ENCODE measurements at places on chromosomes 5 and 9. TPM values are rescaled to one million over a fixed set of nuclear protein-coding genes. Genes with fewer than 3 reads are reported as not detected.

ARL10 gene
- 0.06 TPM for total RNA-seq

PCDHGA2 gene
- total RNA-seq, result 0.74 TPM

- peak; percentile 42 for DNase-seq
Observed at GRCh38 chr9:88923092-88923491, 68.2 kb upstream of the S1PR3 start.

DNA sequence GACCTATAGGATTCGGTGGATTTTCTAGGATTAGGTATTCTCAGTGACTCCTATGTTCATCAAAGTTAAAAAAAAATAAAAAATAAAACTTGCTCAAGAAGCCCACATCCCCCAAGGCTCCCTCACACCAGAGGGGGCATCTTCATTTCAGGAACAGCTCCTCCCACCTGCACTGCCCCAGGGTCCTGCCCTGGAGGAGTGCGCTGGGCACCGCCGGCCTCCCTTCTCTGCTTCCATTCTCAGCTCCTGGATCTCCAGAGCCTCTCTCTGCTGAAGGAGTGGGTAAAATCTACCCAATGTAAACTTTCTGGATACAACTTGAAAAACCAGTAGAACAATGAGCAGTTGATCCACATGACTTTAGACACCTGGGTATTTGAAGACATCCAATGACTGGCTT, 359.8 kb upstream of the IRX4 start:
- DNase-seq, result no peak

- no peak for DNase-seq
Observed at GRCh38 chr9:5305741-5306140, 1.2 kb upstream of the RLN2 start.

DNA sequence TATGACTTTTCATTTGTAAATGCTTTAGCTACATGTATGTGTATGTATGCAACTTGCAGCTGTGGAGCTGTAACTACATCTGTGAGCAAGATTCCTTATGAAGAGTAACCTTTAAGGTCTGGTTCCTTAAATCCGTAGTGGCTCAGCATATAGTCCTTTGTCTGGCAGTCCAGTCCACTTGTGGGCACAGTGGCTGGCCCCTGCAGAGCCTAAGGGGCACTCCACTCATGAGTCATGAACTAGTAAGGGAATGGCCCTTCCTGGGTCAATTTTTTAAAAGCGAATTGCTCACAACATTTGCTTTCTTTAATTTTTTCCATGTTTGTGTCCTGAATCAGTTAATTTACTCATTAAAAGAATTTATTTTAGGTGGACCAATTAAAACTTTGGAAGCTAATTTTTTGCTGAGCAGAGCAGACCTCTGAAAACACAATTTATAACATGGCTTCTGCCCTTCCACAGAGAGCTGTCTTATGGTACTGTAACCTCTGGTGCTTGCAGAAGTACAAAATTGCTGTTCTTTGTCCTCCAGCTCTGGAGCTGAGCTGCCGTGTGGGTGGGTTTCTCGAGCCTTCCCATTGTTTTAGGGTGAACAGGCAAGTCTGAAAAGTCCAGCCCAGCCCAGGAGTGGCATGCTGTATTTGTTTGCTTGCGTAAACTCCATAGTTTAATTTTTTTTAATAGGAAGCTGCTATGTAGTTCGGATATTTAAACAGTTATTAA, 110.1 kb downstream of the MVB12B start:
- no peak for DNase-seq

LCN1 gene
- not detected for total RNA-seq

DNA sequence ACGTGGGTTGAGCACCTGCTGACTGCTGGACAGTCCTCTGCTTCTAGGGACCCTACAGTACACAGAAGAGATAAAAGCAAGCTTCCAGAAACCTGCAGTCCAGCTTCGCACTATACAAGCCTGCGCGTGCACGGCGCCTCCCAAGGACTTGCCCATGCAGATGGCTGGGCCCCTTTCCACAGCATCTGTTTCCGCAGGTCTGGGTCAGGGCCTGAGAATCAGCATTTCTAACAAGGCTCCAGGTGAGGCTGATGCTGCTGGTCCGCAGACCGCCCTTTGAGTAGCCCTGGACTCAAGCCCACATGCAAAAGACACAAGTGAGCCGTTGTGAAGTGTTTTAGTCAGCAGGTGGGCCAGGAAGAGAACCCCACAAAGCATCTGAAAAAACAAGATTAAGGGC, 133.1 kb downstream of the HSD17B3 start:
- no peak for DNase-seq

GRCh38 chr9:33186457-33187168, 19.5 kb upstream of the B4GALT1 start:
- no peak for DNase-seq

GRCh38 chr5:103624035-103624480, 61.5 kb upstream of the NUDT12 start:
- no peak for DNase-seq

Data from OCI-LY7 (cell line).